ENCODE measurements at places on chromosomes 1 and 21. TPM values are rescaled to one million over a fixed set of nuclear protein-coding genes. Genes with fewer than 3 reads are reported as not detected.

- DNase-seq = no peak
These were observed 146.3 kb downstream of the TSEN15 start for GRCh38 chr1:184197831-184198230.

- no peak for DNase-seq
These were observed 199.8 kb downstream of the USP25 start for GRCh38 chr21:15929536-15929935.

- no peak for DNase-seq
These were observed 80.1 kb upstream of the ZC3H11B start for GRCh38 chr1:219692981-219693380.

GRCh38 chr1:902802-903201, 20.9 kb upstream of the SAMD11 start:
- no peak for DNase-seq

- no peak for DNase-seq
These were observed 103.1 kb downstream of the TOMM20 start for GRCh38 chr1:235025422-235025984.

DNA sequence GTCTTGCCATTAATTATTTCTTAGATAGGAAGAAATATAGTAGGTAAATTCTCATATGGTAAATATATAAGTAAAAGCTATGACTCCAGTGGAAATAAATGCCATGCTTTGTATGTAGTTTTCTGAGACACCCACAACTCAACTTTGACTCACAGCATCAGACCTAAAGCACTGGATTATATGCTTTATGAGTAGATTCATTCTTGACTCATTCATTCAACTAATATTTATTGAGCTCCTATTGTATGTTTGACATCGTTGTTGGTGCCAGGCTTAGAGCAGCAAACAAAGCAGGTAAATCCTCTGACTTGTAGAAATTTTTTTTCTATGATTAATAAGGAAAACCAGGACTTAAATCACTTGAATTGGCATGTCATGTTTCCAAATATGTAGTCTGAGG, 211.4 kb downstream of the PTPRC start:
- no peak for DNase-seq

The SPRR1A gene
- total RNA-seq = not detected

The OR2L5 gene
- not detected for total RNA-seq

The RUSC1 gene
- total RNA-seq = 79.4 TPM

The PLEKHA6 gene
- total RNA-seq = 82.4 TPM

GRCh38 chr1:198024782-198025181, 107.6 kb downstream of the LHX9 start:
- DNase-seq = no peak

Measured in mucosa of descending colon (tissue), 3 donors.